CD4-positive, alpha-beta T cell treated with Interferon gamma for 1 hour (primary cell): ENCODE measurements at places on chromosomes 11 and 22.

DNA sequence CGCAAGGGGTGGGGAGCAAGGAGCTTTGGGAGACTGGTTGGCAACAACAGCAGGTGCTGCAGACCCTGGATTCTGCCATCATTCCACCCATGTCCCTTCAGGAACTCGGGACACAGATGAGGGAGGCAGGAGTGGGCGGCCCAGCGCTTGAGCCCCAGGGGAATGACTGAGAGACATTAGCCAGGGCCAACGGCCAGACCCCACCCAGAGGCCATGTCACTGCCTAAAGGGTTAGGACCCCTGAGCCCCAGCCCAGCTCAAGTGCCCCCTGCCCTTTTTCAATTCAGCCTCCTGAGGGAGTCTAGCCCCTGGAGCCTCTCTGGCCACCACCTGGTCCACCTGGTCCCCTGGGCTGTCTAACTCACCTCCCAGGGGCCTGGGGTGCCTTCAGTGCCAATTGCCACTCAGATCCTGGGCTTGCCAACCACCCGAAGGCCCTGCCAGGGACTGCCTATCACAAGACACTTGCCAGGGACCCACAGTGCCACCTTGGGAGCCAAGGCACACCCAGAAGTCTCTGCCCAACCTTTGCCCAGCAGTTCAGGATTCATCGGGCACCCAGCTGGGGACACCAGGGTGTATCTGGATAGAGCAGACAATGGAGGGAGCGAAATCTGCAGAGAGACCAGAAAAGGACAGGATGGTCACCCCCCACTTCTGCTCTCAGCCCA is 16.6 kb downstream of the MFNG start:
- DNase-seq: no peak

DNA sequence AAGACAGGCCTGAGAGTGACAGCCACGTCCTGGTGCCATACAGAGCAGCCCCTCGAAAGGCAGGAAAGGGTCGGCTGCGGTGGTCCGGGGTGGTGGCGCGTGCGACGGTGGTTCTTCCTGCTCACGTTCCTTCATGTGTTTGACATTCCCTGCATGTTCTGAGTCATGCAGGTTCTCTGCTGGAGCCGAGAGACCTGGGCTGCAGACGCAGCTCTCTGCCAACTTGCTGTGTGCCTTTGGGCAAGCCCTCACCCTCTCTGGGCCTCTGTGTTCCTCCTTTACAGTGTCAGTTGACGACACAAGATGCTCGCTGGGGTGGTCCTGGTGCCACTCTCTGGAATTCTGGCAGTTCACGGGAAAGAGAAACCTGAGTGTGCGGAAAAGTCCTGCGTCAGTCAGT is 12.0 kb downstream of the ARHGAP8 start:
- DNase-seq: no peak

DNA sequence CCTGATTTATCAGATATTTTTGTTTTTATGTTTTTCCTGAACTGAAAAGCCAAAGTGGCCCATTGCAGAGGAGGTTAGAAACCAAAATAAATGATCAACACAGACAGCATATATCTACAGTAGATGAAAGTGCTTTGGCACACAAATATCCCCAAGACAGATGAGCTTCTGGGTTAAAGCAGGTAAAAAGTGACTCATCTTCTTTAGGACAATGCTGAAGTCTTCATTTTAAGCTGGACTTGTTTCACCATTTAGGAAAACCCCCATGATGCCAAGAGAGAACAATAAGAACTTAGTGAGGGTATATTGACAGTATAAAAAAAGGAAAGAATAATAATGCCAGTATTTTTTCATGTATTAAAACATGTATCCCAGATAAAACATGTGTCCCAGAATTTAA is 100.8 kb upstream of the OR9G4 start:
- no peak for DNase-seq

DNA sequence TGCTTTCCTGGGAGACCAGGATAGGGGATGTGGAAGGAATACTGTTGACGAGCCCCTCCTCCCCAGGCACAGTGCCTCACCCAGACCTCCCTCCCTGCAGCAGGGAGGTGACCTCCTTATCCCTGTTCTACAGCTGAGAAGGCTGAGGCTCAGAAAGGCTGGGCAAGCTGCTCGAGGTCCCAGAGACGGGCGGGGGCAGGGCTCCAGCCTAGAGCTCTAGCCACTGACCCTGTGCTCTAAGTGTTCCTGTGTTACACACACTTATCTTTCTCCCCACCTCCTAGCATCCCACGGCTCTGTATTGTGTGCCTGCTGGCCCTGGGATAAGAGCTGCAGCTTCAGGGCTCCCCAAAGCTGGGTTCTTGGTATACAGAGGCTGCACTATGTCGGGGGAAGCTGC is 7.9 kb downstream of the CCDC134 start:
- no peak for DNase-seq

DNA sequence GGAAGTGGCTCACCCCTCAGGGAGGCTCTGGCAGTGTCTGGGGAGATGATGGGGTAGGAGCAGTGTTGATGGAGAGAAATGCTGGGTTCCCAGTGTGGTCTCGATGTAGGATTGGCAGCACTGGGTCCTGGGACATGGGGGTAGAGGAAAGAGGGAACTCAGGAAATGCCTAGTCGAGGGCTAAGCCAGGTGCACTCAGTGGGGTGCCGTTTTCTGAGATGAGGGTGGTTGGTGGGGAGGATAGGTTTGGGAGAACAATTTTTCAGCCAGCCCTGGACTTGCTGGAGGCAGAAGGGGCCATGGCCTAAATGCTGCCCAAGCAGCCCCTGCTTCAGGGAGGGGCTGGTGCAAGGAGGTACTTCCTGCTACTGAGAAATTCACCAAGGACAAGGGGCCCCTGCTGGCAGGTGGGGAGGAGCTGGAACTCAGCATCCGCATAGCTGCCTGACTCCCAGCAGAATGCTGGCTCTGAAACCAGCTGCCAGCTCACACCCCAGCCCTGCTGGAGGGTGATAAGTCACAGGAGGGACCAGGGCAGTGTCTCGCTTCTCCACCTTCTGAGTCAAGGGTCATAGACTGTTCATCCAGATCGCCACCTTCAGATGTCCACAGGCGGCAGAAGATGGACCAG is 6.0 kb downstream of the CCDC157 start:
- no peak for DNase-seq

GRCh38 chr11:35247428-35247827 is 108.5 kb downstream of the CD44 start:
- peak; percentile 89 for DNase-seq

GRCh38 chr11:72274435-72274834 is 30.5 kb upstream of the PHOX2A start:
- no peak for DNase-seq

DNA sequence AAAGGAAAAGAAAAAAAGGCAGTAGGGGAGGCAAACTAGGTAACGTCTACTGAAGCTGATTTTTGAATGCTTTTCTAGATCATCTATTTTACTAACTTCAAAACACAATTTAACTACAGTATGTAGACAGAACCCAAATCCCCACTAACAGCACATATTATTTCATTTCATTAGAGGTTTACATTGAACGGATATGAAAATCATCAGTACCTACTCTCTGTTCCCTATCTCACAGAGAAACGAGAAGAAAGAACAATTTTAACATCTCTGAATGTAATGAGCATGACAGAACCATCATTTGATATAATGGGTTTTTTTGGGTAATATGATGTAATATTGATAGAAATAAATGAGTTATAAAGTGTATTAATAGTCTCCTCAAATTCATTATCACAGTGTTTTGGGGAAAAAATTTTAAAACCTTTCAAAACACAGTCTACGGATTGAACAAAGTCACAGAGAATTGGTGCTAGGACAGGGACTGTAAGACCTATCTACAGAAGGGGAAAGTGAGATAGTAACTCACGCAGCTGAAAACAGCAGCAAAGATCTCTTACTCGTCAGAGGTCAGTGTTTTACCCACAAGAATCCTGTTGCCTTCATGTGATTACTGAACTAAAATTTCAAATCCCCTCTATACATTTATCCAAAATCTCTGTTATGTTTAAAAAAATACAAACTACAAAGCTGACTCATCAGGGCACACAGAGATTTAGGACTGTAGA is 77.3 kb downstream of the ZBTB44 start:
- no peak for DNase-seq

DNA sequence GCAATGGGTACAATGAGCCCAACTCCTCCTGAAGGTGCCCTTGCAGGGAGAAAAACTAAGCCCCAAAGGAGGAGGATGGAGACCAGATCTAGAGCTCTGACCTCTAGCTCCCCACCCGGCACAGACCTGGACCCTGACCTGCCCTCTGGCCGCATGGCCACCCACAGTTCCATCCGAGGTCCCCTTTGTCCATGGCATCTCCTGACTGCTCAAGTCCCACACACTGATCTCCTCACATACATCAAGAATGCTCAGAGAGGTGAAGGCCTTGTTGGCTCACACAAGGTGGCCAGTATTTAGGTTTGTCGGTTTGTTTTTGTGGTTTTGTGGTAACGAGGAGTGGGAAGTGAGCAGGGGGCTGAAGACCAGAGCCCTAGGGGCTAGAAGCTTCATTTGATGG is 423.5 kb upstream of the B3GAT1 start:
- no peak for DNase-seq

DNA sequence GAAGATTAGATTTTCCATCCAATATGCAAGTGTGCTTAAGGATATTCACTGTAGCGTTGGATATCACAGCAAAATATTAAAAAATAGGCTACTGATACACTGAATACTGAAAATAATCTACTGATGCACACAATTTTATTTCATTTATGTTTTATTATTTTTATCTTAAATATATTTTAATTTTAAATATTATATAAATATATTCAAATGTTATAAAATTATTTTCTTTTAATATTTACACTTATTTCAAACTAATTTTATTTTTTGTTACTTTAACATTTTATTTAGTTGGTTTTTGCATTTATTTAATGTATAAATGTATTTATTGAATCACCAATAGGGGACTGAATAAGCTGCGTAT is 12.3 kb downstream of the MMP3 start:
- DNase-seq: no peak

DNA sequence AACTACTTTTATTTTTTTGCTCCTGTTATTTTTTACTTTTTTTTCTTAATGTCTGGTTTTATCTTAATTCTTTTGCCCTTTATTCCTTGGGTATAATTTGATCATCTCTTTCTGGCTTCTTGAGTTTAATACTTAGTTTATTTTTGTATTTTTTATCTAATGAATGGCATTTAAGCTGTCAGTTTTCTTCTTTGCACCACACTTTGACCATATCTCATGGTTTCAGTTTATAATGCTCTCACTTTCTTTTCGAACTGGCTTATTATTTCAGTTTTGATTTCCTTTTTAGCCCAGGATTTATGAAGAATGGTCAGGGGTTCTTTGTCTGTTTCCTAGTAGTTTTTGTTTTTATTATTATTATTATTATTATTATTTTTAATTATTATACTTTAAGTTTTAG is 48.3 kb downstream of the QSER1 start:
- DNase-seq: no peak

DNA sequence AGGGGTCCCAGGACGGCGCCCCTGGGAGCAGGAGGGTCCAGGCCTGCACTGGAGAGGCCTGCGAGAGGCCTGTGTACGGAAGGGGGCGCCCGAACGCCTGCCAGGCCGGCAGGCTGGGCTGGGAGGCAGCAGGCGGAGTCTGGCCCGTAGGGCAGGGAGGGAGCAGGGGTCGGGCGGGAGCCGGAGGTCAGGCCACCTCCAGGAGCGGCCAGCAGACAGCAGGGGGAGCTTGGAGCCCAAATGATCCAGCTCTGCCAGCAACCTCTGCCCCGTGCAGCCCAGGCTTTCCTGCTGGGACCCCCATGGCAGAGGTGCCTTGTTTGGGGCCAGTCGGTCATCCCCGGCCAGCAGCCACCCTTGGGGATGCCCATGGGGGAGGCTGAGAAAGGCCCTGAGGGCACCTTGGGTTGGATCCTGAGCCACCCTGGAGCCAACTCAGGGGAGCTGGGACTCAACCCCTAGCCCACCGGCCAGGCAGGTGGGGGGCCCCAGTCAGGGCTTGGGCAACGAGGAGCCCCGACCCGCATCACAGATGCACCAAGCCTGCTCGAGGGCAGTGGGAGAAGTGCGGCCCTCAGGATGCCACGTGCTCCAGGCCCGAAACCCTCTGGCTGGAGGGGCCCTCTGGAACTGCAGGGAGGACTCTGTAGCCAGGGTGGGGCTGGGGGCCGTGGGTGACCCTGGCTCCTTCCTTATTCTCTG is 9.6 kb upstream of the SYT8 start:
- DNase-seq: peak; percentile 15

- no peak for DNase-seq
Observed at GRCh38 chr11:132898021-132898420, 634.3 kb downstream of the OPCML start.

- DNase-seq: no peak
Observed at GRCh38 chr11:108508653-108509593, 10.7 kb upstream of the POGLUT3 start.

DNA sequence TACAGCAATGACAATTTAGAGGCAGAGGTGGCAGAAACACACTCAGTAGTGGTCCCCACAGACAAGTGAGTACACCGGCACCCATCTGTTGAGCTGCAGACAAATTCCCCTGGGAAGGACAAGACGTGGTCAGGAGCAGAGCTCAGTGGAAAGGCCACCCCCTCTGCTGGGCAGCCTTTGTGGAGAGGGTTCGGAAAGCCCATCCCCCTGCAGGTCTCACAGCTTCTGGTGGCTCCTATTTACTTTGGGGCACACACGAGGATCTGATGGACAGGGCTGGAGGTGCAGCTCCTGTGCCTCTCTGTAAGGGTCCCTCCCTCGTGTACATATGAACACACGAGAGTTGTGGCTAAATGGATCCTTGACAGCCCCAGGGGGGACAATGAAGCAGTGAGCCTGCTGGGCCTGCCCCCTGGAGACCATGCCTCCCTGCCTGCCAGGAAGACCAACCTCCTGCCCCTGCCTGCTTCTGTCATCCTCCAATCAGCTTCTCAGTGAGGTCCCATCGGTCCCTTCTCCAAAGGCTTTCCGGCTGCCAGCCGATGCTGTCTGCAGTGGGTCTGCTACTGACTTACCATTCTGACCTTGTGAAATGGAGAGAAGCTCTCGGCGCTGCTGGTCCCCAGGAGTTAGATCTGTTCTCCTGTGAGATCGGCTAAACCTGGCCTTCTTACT is 161.5 kb downstream of the CACNA1I start:
- DNase-seq: no peak

DNA sequence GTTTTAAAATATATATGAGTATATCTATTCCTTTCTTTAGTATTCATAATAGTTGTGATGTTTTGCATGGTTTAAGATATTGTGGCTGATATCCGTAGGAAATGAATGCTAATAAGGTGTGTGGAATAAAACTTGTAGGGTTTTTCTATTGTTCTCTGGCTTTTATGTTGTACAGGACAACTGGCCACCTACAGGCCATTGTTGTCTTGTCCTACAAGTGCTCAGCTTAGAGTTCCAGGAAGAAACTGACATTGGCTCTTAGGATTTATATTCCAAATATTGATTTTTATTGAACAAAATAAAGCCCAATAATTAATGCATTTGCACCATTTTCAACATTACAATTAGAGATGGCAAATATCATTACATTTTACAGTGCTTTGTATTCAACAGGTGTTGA is 512.8 kb upstream of the TENM4 start:
- no peak for DNase-seq

- DNase-seq: no peak
Observed at GRCh38 chr11:72920001-72920400, 105.8 kb downstream of the ATG16L2 start.

GRCh38 chr11:86678823-86679222 is 6.4 kb upstream of the ME3 start:
- DNase-seq: no peak

- DNase-seq: peak; percentile 73
Observed at GRCh38 chr22:44182588-44183286, 2.0 kb downstream of the PARVG start.

- no peak for DNase-seq
Observed at GRCh38 chr22:43002202-43002586, 12.8 kb downstream of the PACSIN2 start.
